ENCODE measurements at places on chromosomes 5 and 9. TPM values are rescaled to one million over a fixed set of nuclear protein-coding genes. Genes with fewer than 3 reads are reported as not detected.

DNA sequence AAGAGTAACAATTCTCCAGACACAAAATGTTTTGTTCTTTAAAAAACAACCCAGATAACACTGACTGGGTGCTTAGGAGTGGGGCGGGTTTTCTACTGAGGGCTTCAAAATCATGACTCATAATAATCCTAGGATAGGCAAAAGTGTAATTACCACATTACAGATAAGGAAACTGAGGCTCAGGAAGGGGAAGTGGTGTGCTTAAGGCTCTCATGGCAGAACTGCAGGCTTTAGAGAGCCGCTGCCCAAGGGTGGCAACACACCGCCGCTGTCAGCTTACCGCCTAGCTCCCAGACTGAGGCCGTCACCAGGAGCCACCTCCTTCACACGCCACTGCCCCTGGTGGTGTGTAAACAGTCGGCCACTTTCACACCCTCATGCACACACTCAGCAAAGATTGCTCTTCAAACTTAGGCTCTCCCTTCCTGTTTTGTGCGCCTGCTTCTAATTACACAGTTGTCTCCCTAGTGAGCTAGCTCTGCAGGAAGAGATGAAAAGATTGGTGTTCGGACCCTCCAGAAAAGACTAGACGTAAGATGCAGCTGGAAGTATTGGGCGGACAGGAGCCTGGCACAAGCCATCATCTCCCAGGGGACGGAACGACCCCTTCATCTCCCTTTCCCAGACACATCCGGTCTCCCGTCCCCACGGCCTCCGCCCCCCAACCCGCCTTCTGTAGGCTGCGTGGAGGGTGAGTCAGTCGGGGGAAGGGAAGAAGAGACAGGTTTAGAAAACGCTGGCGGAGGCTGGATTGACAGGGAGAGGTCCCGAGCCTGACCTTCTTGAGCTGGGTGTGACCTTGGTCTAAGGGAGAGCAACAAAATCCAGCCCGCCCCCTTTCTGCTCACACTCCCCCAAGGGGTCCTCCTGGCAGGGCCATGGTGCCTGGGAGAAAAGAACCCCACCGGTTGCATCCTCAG is 162.7 kb downstream of the SYK start:
- no peaks in the 10 kb centered on the region for H3K4me1 ChIP-seq
- no peaks in the 10 kb centered on the region for H3K27me3 ChIP-seq
- no peak overlapping the region for H3K27ac ChIP-seq
- DNase-seq, result no peak

DNA sequence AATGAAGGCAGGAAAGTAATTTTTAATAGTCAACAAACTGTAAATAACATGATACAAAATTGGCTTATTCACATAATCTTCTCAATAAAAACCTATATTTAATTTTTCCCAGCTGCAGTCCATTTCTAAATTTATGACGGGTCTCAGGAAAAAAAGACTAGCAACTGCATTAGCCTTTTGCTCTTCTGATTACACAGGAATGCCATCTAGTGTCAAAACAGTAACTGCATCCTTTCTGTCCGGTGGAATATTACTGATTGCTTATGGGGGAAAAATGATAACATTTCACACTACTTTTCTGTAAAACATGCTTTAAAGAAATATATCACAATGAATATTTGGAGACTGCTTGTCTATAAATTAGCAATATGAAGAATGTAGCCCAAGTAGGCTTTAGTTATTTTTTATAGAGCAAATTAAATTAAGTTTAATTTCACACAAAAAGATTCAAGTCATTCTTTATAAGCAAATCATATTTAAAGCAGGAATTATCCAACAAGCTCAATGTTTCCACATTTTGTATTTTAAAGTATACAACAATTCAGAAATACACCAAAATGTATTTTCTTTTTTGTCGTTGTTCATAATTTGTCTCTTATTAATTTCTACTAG is 534.7 kb downstream of the CDH10 start:
- H3K36me3 ChIP-seq, result no peaks in the 10 kb centered on the region
- no peaks in the 10 kb centered on the region for H3K4me1 ChIP-seq
- H3K27me3 ChIP-seq, result no peaks in the 10 kb centered on the region
- H3K4me3 ChIP-seq, result no peak overlapping the region
- no peak overlapping the region for H3K27ac ChIP-seq
- no peak for DNase-seq

DNA sequence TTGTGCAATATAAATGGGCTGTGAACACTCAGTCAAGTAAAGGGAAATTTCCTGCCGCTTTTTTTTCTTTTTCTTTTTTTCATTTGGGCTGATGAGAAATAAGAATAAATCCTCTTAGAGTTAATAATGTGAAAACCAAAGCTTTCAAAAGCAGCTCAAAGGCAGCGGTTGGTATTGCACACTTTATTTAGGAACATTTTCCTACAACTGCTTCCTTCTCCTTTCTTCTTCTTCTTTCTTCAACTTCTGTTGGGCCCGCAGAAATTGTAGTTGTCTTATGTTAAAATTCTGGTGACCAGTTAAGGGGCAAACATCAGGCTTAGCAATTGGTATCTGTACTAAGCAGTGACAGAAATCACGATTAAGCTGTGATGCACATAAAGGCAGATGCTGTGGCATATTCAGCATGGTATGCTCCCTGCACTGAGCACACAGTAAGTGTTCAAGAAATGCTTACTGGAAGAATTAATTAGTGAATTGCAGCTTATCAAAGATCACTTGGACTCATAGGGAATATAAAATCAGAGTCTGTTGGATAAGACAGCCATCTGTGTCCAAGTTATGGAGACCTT is 85.4 kb downstream of the ANKRD55 start:
- no peaks in the 10 kb centered on the region for H3K27me3 ChIP-seq
- H3K4me3 ChIP-seq, result no peak overlapping the region
- no peak for DNase-seq

GRCh38 chr9:126628969-126629674 is 15.4 kb downstream of the LMX1B start:
- peaks cover 100% of the 10 kb centered on the region for H3K27me3 ChIP-seq
- peaks cover 3% of the 10 kb centered on the region for H3K4me1 ChIP-seq
- no peak for DNase-seq

DNA sequence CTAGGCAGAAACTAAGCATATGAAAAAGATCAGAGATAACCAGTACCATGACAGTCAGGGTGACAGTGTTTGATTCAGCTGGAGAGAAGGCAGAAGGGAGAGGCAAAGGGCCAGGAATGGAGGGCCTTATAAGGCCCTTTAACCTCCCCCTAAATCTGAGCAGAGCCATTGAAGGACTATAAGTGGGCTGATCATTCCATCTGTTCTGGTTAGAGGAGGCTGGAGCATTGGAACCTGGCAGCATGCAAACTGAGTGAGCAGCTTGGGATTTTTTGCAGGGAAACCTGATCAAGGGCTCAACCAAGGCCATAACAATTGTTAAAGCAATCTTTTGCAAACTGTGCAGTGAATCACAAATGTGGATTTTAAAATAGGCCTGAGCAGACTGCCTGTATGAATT is 174.5 kb upstream of the DAP start:
- no peaks in the 10 kb centered on the region for H3K4me1 ChIP-seq
- no peaks in the 10 kb centered on the region for H3K27me3 ChIP-seq
- no peak overlapping the region for H3K27ac ChIP-seq
- H3K4me3 ChIP-seq, result no peak overlapping the region

GRCh38 chr5:65753189-65753588 is 31.2 kb downstream of the NLN start:
- no peak overlapping the region for H3K27ac ChIP-seq
- no peak overlapping the region for H3K4me3 ChIP-seq
- H3K36me3 ChIP-seq, result no peaks in the 10 kb centered on the region
- no peaks in the 10 kb centered on the region for H3K27me3 ChIP-seq

The PCDH12 gene
- 3.4 TPM for total RNA-seq
